PC-9 (cell line): ENCODE measurements at places on chromosomes 3 and 15. TPM values are rescaled to one million over a fixed set of nuclear protein-coding genes. Genes with fewer than 3 reads are reported as not detected.
A peak's percentile ranks its signal among the peaks of the same experiment; 100 is the strongest.

DNA sequence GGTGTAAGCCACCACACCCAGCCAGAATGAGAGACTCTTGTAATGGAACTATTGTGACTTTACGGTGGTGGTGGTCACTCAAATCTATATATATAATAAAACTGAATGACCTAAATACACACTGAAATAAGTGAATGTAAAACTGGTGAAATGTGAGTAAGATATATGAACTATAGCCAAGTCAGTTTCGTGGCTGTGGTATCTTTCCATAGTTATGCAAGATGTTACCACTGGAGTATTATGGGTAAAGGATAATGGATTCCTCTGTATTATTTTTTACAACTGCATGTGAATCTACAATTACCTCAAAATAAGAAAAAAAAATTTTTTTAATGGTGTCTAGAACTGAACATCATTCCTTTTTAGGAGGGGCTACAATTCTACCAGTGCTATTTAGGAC, 21.9 kb downstream of the PIK3CB start:
- H3K4me3 ChIP-seq: no peak overlapping the region
- H3K4me1 ChIP-seq: no peaks in the 10 kb centered on the region
- no peak overlapping the region for H3K27ac ChIP-seq

- H3K27ac ChIP-seq: no peak overlapping the region
- no peak for DNase-seq
- no peak overlapping the region for H3K4me3 ChIP-seq
- H3K27me3 ChIP-seq: no peaks in the 10 kb centered on the region
- H3K36me3 ChIP-seq: no peaks in the 10 kb centered on the region
- H3K4me1 ChIP-seq: peaks cover 54% of the 10 kb centered on the region
Observed at GRCh38 chr15:92664178-92664900, 8.8 kb upstream of the FAM174B start.

DNA sequence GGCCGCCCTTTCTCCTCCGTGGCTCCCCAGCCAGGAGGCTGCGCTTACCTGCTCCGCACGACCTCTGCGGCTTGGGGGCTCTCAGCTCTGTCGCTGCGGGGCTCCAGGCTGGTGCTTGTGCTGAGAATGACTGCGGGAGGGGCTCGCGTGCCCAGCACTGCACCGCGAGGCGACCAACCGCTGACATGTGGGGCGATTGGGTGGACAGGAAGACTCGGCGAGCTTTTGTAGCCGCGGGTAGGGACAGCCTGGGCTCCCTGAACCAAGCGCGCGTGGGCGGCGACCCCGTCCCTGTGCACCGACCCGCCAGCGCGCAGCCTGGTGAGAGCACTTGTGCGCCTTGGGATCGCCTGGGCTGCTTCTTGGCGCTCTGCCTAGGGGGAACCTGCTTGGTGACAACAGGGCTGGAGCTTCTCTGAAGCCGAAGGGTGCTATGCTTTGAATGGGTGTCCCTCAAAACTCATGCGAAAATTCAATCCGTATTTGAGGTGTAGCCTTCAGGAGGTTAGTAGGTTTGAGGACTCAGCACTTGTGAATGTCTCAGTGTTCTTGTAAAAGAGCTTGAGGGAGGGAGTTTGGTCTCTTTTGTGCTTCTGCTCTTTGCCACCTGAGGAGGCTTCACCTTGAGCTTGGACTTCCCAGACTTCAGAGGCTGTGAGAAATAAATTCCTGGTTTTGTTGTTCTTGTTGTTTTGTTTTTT, 50.4 kb downstream of the IL12A start:
- H3K36me3 ChIP-seq: no peaks in the 10 kb centered on the region
- H3K27me3 ChIP-seq: no peaks in the 10 kb centered on the region
- H3K4me3 ChIP-seq: peak overlapping the region; percentile 16; the same call in 1 of the 2 replicates

- no peaks in the 10 kb centered on the region for H3K27me3 ChIP-seq
- no peak for DNase-seq
- H3K4me3 ChIP-seq: no peak overlapping the region
- no peak overlapping the region for H3K27ac ChIP-seq
Observed at GRCh38 chr3:23389089-23389488, 186.0 kb downstream of the UBE2E2 start.

GRCh38 chr3:27279123-27279522, 90.1 kb downstream of the NEK10 start:
- no peak for DNase-seq
- H3K27ac ChIP-seq: no peak overlapping the region
- H3K27me3 ChIP-seq: no peaks in the 10 kb centered on the region

- no peak overlapping the region for H3K27ac ChIP-seq
- no peaks in the 10 kb centered on the region for H3K27me3 ChIP-seq
- no peaks in the 10 kb centered on the region for H3K36me3 ChIP-seq
- no peaks in the 10 kb centered on the region for H3K4me1 ChIP-seq
Observed at GRCh38 chr3:18369551-18370185, 55.5 kb downstream of the SATB1 start.

DNA sequence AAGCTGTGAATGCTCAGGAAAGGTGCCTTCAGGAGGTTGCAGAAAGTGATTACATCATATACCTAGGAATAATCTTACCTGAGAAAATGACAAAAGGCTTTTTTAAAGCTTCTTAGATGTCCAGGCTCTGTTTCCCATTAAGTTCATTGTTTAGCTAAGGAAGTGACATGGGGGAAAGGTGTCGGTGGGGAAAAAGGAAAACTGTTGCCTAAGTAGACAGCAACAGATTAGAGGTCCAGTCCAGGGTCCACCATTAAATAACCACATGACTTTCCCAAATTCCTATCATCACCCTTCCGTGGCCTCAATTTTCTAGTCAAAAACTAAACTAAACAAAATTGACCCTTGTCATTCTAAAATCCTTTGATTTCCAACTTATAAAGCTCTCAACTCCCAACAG, 4.3 kb downstream of the WWTR1 start:
- no peaks in the 10 kb centered on the region for H3K27me3 ChIP-seq
- H3K36me3 ChIP-seq: peaks cover 27% of the 10 kb centered on the region
- peak overlapping the region; percentile 31; the same call in 1 of the 2 replicates for H3K4me3 ChIP-seq
- peaks cover 36% of the 10 kb centered on the region for H3K4me1 ChIP-seq
- DNase-seq: no peak

DNA sequence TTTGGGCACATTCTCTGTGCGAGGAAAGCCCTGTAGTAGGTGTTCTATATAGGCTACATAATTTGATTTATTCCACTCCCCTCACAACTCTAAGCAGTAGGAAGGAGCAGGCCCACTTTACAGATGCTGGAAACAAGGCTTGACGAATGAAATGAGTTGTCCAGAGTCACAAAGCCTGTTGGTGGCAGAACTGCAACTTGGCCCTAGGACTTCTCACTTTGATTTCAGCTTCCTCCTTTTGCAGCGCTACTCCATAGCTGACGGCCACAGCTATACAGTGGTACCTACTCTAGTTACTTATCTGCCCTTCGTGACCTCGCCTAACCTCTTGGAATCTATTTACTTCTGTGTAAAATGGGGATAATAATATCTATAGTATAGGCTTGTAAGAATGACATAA, 2.5 kb upstream of the IRAK2 start:
- DNase-seq: no peak
- H3K4me1 ChIP-seq: peaks cover 18% of the 10 kb centered on the region
- H3K36me3 ChIP-seq: peaks cover 6% of the 10 kb centered on the region; the same call in 1 of the 2 replicates
- H3K4me3 ChIP-seq: no peak overlapping the region
- H3K27me3 ChIP-seq: no peaks in the 10 kb centered on the region

GRCh38 chr15:65068403-65068788, 605 bp upstream of the RASL12 start:
- no peak for DNase-seq
- no peaks in the 10 kb centered on the region for H3K36me3 ChIP-seq
- H3K27me3 ChIP-seq: no peaks in the 10 kb centered on the region; the same call in 1 of the 2 replicates
- no peak overlapping the region for H3K27ac ChIP-seq

GRCh38 chr15:100114100-100114499, 227.7 kb downstream of the ADAMTS17 start:
- H3K27ac ChIP-seq: no peak overlapping the region
- peaks cover 16% of the 10 kb centered on the region for H3K4me1 ChIP-seq
- H3K36me3 ChIP-seq: no peaks in the 10 kb centered on the region
- no peaks in the 10 kb centered on the region for H3K27me3 ChIP-seq

DNA sequence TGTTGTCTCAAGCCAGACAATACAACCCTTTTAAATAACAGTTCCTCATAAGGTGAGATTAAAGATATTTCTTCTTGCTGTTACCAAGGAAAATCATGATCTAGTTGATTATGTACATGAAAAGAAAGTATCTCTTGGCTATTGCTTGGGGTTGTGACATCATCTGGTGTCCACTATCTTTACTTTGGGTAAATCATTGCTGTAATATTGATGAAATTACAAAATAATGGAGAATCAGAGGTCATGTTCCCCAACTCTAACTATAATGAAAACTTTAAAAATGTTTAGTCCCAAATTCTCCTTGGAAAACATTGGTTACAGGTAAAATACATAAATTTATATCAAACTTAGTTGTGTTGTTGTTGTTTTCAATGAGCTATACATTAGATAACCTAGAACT, 142.2 kb downstream of the ARPP21 start:
- H3K36me3 ChIP-seq: no peaks in the 10 kb centered on the region
- H3K27me3 ChIP-seq: peaks cover 5% of the 10 kb centered on the region; the same call in 1 of the 2 replicates
- H3K27ac ChIP-seq: no peak overlapping the region

DNA sequence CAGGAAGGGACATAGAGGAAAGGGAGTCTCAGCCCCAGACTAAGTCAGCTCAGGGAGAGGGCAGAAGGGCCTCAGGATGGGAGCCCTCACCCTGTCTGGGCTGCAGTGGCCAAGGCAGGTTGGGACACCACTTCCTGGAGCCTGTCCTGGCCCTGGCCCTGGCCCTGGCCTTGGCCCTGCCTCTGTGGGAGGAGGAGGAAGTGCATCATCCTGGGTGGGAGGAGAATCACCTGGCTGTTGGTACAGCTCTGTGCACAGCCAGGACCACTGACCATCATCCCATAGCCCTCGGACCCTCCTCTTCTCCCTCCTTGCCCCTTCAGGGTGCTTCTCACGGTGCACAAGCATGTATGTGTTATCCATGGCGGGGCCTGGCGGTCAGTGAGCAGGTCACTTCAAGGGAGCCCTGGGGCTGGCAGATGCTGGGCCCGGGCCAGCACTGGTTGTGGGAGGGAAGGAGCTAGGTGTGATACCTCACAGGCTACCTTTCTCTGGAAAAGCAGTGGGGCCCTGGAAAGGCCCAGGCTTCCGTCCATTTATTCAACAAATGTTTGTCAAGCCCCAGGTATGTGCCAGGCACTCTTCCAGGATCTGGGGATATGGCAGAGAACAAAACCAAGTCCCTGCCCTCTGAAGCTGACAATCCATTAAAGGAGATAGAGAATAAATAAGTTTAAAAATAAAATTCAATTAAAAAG, 8.2 kb upstream of the APEH start:
- no peak overlapping the region for H3K27ac ChIP-seq
- H3K4me3 ChIP-seq: no peak overlapping the region
- no peak for DNase-seq
- peaks cover 13% of the 10 kb centered on the region for H3K4me1 ChIP-seq

DNA sequence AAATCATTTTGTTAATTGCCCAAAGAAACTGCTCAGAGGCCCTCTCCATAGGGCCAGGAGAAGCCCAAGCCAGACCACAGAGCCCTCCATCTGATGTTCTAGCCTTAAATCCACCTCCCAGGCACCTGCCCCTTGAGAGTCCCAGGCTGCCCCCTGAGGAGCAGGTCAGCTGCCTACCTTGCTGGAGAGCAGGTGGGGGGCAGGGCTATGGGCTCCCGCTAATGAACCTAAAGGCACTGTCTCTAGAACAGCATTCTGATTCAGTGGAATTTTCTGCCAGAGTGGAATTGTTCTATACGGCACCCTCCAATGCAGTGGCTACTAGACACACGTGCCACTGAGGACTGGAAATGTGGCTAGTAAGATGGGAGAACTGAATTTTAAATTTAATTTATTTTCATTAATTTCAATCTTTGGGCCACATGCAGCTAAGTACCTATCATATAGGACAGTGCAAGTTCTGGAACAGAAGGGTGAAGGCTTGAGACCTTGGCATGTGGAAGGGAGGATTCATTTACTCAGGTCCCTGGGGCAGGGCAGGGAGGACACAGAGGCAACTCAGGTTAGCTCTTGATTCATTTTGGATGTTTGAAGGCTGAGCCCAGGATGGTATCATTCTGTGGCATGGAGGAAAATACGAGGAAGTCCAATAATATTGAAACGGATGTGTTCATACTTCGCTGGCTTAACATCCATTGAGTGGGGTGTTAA, 11.4 kb downstream of the AMOTL2 start:
- no peak for DNase-seq
- H3K27ac ChIP-seq: peak overlapping the region; percentile 100
- peaks cover 83% of the 10 kb centered on the region for H3K36me3 ChIP-seq
- no peaks in the 10 kb centered on the region for H3K27me3 ChIP-seq
- 0 out of 2 replicates have a peak overlapping the region, but pooled peaks have one; percentile 54 for H3K4me3 ChIP-seq

DNA sequence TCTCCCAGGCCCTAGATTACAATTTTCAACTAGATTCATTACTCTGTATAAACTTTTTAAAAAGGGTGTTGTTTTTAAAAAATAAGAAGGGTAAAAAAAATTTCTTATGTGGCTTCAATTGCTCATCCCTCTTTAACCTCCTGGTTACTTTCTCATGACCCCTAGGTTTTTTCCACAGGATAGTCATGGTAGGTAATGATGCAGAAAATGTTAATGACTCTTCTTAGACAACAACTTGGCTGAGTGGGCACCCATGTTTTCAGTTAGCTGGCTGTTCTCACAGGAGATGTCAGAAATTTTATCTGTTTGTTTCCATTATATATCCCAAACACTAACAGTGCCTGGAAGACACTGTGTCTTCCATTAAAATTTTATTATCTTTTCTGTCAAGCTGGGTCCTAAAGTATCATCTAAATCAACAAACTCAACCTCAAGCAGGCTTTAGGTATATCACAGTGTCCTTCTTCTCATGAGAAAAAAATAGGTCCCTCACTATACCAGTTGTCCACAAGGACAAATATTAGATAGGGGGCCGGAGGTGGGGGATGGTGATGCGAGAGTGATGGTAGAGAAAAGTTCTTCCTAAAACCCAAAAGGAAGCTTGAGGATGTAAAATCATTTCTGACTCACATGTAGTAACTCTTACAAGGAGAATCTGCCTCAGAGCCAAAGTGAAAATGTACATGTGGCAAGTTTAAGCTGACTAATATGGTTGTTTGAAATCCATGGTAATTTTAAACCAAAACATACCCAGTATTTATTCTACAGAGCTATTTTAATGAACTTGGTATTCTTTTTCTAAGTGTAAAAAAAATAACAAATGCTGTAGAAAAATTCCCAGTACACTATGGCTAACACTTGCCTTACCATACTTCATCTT, 43.3 kb downstream of the PLOD2 start:
- no peaks in the 10 kb centered on the region for H3K36me3 ChIP-seq
- no peaks in the 10 kb centered on the region for H3K27me3 ChIP-seq
- no peak overlapping the region for H3K4me3 ChIP-seq
- DNase-seq: no peak
- H3K27ac ChIP-seq: no peak overlapping the region

DNA sequence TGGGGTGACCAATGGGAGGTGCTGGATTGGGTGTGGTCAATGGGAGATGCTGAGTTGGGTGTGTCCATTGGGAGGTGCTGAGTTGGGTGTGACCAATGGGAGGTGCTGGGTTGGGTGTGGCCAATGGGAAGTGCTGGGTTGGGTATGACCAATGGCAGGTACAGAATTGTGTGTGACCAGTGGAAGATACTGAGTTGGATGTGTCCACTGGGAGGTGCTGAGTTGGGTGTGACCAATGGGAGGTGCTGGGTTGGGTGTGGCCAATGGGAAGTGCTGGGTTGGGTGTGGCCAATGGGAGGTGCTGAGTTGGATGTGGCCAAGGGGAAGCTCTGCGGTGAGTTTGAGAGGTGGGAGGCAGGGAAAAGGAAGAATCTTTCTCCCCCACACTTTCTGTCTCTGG, 250.0 kb upstream of the PROK2 start:
- no peaks in the 10 kb centered on the region for H3K4me1 ChIP-seq
- no peaks in the 10 kb centered on the region for H3K36me3 ChIP-seq
- no peak overlapping the region for H3K27ac ChIP-seq
- H3K4me3 ChIP-seq: no peak overlapping the region
- DNase-seq: no peak

ATP13A4 gene
- total RNA-seq: 0.22 TPM in 1 of 2 replicates, not detected in the other

EEF1AKMT4 gene
- 11.7 and 12.1 TPM in 2 replicates for total RNA-seq

MCF2L2 gene
- 1.7 and 2.3 TPM in 2 replicates for total RNA-seq

GHSR gene
- total RNA-seq: not detected in 2 replicates
